ENCODE measurements at places on chromosomes 13 and 19. TPM values are rescaled to one million over a fixed set of nuclear protein-coding genes. Genes with fewer than 3 reads are reported as not detected.

- no peak for DNase-seq
These were observed 251.0 kb upstream of the STARD13 start for GRCh38 chr13:33536601-33537000.

GRCh38 chr13:113839536-113840204, 24.2 kb downstream of the GAS6 start:
- peak; percentile 60 for DNase-seq

DNA sequence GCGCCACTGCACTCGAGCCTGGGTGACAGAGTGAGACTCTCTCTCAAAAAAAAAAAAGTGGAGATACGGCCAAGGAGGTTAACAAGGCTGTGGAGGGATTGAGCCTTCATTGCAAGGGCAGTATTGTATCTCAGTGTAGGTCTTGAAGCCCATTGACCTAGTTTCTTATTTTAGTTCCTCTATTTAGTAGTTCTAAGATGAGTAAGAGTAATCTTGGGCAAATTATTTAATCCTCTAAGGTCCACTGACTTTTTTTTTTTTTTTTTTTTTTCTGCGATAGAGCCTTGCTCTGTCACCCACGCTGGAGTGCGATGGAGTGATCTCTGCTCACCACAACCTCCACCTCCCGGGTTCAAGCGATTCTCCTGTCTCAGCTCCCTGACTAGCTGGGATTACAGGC, 14.3 kb upstream of the ILF3 start:
- no peak for DNase-seq

GRCh38 chr19:28932446-28932845, 280.5 kb downstream of the UQCRFS1 start:
- DNase-seq, result no peak

DNA sequence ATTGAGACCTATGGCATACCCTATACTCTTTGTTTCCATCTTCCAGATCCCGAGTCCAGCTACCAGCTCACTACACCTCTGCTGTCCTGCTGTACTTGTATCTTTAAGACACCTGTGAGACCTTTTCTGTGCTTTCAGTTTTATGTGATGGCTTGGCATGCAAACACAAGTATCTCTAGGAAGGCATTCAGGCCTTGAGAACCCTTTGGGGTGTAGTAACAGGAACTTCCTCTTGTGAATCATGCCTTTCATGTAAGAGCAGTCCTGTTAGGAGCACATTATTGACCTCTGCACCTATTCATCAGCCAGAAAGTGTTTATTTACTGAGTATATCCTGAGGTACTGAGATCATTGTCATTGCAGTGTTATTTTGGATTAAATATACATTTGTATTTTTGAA, 87.0 kb upstream of the HTR2A start:
- DNase-seq, result no peak

Gene RASL11A
- total RNA-seq, result 5.3 TPM

Gene ITGBL1
- 2.2 TPM for total RNA-seq

Gene ZNF565
- total RNA-seq, result 4.4 TPM

Measured in left ventricle myocardium inferior (tissue), 1 donor.